ENCODE measurements at places on chromosomes 6 and 20.
A peak's percentile ranks its signal among the peaks of the same experiment; 100 is the strongest.

DNA sequence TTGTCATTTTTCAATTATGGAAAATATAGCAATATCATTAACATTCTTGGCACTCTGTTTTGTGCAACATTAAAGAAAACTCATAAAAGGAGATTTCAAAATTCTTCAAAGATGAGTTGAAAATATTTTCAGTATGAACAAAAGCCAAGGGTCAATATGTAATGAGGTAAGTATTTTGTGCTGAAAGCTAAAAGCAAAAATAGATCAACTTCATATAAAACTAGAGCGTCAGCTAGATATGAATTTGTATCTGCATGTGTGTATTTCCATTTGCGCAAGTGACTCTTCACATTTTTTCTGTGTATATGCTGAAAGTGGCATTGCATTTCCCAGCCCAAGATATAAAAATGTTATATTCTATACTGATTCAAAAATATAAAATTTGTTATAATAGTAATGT lies 492.1 kb upstream of the EYS start:
- no peaks in the 10 kb centered on the region for H3K4me1 ChIP-seq
- H3K27me3 ChIP-seq: no peaks in the 10 kb centered on the region
- no peak overlapping the region for H3K4me3 ChIP-seq
- DNase-seq: no peak
- H3K27ac ChIP-seq: no peak overlapping the region

DNA sequence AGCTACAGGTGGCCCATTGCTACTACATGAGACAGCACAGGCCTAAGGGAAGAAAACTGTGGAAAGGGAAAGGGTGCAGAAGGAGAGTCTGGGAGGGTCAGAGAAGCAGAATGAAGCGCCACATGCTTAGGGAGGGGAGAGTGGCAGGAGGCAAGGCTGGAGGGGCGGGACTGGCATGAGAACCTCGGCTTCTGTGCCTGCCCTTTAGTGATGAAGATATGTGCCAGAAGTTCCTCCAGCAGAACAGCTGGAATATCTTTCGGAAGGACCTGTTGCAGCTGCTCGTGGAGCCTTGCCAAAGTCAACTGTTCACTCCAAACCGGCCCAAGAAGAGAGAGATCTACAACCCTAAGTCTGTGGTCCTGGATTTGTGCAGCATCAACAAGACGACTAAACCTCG lies 61.8 kb downstream of the CNBD2 start:
- no peak overlapping the region for H3K27ac ChIP-seq
- no peaks in the 10 kb centered on the region for H3K36me3 ChIP-seq
- H3K4me3 ChIP-seq: no peak overlapping the region

GRCh38 chr6:814378-815347 lies 121.7 kb upstream of the EXOC2 start:
- no peak for DNase-seq
- H3K27me3 ChIP-seq: no peaks in the 10 kb centered on the region
- no peaks in the 10 kb centered on the region for H3K4me1 ChIP-seq

GRCh38 chr20:48411919-48412522 lies 415.8 kb downstream of the PREX1 start:
- no peaks in the 10 kb centered on the region for H3K36me3 ChIP-seq
- no peak overlapping the region for H3K4me3 ChIP-seq
- DNase-seq: no peak
- H3K27ac ChIP-seq: no peak overlapping the region
- peaks cover 4% of the 10 kb centered on the region for H3K4me1 ChIP-seq
- H3K27me3 ChIP-seq: no peaks in the 10 kb centered on the region

DNA sequence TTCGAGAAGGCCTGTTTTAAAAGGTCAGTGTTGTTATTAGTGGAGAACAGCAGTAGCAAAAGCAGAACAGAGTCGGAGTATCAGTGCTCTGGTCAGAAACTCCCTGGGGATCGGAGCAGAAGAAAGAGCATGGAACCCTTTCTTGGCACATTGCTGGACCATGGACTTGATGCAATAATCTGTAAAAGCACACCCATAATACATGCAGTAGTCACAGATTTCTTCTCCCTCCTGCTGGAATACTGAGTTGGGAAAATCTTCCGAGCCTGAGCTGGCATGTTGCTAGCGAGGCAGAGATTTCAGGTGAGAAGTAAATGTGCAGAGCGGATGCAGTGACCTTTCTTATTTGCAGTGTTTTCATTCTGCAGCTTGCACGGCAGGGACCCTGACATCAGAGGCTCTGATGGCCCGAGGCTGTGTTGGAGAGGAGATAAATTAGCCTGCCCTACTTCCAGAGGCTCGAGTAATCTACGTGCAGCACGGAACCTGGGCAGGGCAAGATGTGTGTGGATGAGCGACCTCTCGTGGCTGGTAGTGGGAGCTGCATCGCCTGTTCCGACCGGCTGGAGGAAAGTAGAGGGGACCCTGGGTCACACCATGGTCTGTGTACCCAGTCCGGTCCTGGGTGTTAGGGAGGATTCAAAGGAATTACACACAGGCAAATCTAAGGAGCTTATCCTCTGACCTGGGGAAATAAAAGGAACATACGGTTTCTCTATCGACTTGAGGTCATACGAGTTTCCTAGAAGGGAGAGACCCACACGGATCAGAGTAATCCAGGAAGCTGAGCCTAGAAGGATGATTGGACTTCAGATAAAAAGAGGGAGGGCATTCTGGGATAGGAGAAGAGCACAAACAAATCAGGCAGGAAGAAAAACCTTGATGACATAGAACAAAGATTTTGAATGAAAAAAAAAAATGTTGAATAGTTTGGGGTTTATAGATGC lies 137.0 kb upstream of the STMND1 start:
- H3K27ac ChIP-seq: no peak overlapping the region
- H3K36me3 ChIP-seq: no peaks in the 10 kb centered on the region
- DNase-seq: peak; percentile 91
- H3K4me1 ChIP-seq: peaks cover 10% of the 10 kb centered on the region
- H3K27me3 ChIP-seq: no peaks in the 10 kb centered on the region
- peak overlapping the region; percentile 14 for H3K4me3 ChIP-seq

- peaks cover 5% of the 10 kb centered on the region for H3K36me3 ChIP-seq
- H3K4me1 ChIP-seq: peaks cover 31% of the 10 kb centered on the region
- H3K4me3 ChIP-seq: peak within 1 kb of the TSS; percentile 70
- no peaks in the 10 kb centered on the region for H3K27me3 ChIP-seq
These were observed at the start of gene ZNF512B for GRCh38 chr20:63969838-63970713. Gene ZNF512B (minus strand): TSS chr20:63969930. CDS start chr20:63967950, 1,980 bp downstream.

- H3K4me3 ChIP-seq: no peak overlapping the region
- H3K27me3 ChIP-seq: no peaks in the 10 kb centered on the region
- no peak overlapping the region for H3K27ac ChIP-seq
- H3K36me3 ChIP-seq: no peaks in the 10 kb centered on the region
- peak; percentile 41 for DNase-seq
- H3K4me1 ChIP-seq: no peaks in the 10 kb centered on the region
These were observed 8.0 kb upstream of the TSHZ2 start for GRCh38 chr20:52964131-52964530.

GRCh38 chr6:74115674-74116073 lies 419.7 kb downstream of the CD109 start:
- no peaks in the 10 kb centered on the region for H3K36me3 ChIP-seq
- no peaks in the 10 kb centered on the region for H3K27me3 ChIP-seq
- no peak for DNase-seq
- no peak overlapping the region for H3K27ac ChIP-seq

DNA sequence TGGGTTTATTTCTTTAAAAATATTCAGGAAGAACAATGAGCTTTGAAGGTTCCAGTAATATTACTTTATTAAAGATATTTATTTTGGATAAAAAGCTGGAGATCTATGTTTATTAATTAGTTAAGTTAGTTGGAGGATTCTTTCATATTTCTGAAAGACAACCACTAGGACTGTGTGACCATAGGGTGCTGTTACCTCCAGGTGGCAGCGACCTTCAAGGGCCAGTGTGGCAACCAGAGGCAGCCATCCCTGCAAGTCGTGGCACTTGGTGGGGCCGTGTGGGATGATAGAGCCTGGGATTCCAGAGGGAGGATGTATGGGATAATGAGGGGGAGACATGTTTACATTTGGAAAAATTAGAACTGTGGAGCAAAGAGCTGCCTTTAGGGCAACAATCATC lies 95.5 kb upstream of the SCP2D1 start:
- H3K36me3 ChIP-seq: no peaks in the 10 kb centered on the region
- no peaks in the 10 kb centered on the region for H3K27me3 ChIP-seq
- no peak overlapping the region for H3K4me3 ChIP-seq
- H3K27ac ChIP-seq: no peak overlapping the region

- no peaks in the 10 kb centered on the region for H3K27me3 ChIP-seq
- peak overlapping the region; percentile 76 for H3K27ac ChIP-seq
- H3K4me1 ChIP-seq: peaks cover 5% of the 10 kb centered on the region
- H3K4me3 ChIP-seq: no peak overlapping the region
These were observed 10.9 kb upstream of the LPIN3 start for GRCh38 chr20:41329435-41330342.
